ENCODE measurements at places on chromosomes 3 and 15. TPM values are rescaled to one million over a fixed set of nuclear protein-coding genes. Genes with fewer than 3 reads are reported as not detected.

Gene ADAMTS9
- total RNA-seq = 0.49 TPM

Gene SETD5
- total RNA-seq = 39.2 TPM

Gene SIN3A
- 24.8 TPM for total RNA-seq

Gene TEX9
- total RNA-seq = 4.7 TPM

Gene TMC3
- total RNA-seq = not detected

Gene LCTL
- total RNA-seq = not detected

Gene ACKR2
- not detected for total RNA-seq

Gene NLGN1
- not detected for total RNA-seq

Gene LRCH3
- 16.7 TPM for total RNA-seq

Gene GABRR3
- not detected for total RNA-seq

Gene SEC22C
- 35.2 TPM for total RNA-seq

Gene BNIP2
- total RNA-seq = 56.2 TPM

Gene TGM5
- total RNA-seq = not detected

Gene ZNF770
- total RNA-seq = 14.6 TPM

Gene AGBL1
- not detected for total RNA-seq

Gene CRBN
- total RNA-seq = 22.2 TPM

Gene SERP1
- 96.4 TPM for total RNA-seq

Gene NUP210
- 41.1 TPM for total RNA-seq

Gene TLR9
- total RNA-seq = not detected

Gene CPN2
- total RNA-seq = not detected

Gene STXBP5L
- total RNA-seq = not detected

Gene CDHR4
- total RNA-seq = 0.22 TPM

Gene CCDC33
- total RNA-seq = 6.7 TPM

Gene STX19
- total RNA-seq = not detected

Gene NEDD4
- total RNA-seq = 75.5 TPM

Gene NUTM1
- total RNA-seq = not detected

Gene RARRES1
- 11.2 TPM for total RNA-seq

Gene CLRN1
- not detected for total RNA-seq

Gene GNAT1
- total RNA-seq = not detected

Gene HES1
- 10.2 TPM for total RNA-seq

Gene GOLGA6L7
- not detected for total RNA-seq

Gene TRAIP
- total RNA-seq = 13.7 TPM

Gene EFCC1
- total RNA-seq = not detected

Gene ABTB1
- 18.5 TPM for total RNA-seq

Gene PSTPIP1
- total RNA-seq = not detected

Gene A4GNT
- not detected for total RNA-seq

Gene CASR
- not detected for total RNA-seq

Gene SEC61A1
- total RNA-seq = 109 TPM

Gene PPIB
- total RNA-seq = 825 TPM

Gene STAC
- 2.3 TPM for total RNA-seq

Gene FANCI
- total RNA-seq = 65.0 TPM

Gene CCR9
- not detected for total RNA-seq

Gene HTR3E
- total RNA-seq = not detected
